NCI-H524 (cell line): ENCODE measurements at places on chromosomes 11 and 22.

DNA sequence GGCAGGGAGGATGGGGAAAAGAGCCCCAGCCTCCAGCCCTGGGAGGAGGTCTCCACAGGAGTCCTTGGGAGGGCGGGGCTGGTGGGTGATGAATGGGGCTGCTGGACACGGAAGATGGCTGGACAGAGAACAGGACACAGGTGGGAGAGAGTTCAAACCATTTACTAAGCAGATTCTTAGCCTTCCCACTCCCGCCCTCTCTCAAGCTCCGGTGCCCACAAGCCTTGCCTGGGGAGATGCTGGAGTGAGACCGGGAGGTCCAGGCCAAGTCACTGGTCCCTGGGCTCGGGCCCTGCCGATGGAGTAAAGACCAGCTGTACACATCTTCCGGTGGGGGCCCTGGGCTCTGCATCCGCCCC is 1.4 kb downstream of the CLDN5 start:
- no peak for DNase-seq

- no peak for DNase-seq
Measured at GRCh38 chr11:36039471-36039870, 95.6 kb downstream of the LDLRAD3 start.

- no peak for DNase-seq
Measured at GRCh38 chr11:108858622-108859021, 193.8 kb downstream of the DDX10 start.

- DNase-seq, result no peak
Measured at GRCh38 chr11:42591841-42592240, 720.0 kb upstream of the API5 start.

DNA sequence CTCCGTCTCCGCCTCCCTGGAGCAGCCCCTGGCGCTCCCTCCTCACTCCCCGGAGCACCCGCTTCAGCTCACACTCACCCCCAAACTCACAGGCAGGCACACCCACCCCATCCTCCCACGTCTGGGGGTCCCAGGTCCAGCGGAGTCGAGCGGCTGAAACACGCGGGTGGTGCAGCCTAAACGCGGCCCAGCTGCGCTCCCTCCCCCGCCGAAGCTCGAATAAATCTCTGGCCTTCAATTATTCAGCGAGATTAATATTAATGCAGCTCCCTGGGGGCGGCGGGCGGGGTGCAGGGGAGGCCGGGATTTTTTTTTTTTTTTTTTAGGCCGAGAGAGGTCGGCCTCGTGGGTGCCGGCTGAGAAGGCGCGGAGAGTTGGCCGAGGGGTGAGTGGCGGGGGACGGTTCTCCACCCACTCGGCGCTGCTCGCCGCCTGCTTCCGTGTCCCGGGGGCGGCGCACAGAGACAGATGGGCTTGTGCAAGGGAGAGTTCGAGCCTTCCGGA is 524 bp upstream of the SLC1A2 start:
- peak; percentile 16 for DNase-seq

GRCh38 chr11:57336111-57336666 is 497 bp upstream of the SSRP1 start:
- no peak for DNase-seq

GRCh38 chr22:32075997-32076760 is 33.1 kb downstream of the SLC5A1 start:
- DNase-seq, result no peak

GRCh38 chr11:65329478-65329877 is 4.2 kb upstream of the DPF2 start:
- no peak for DNase-seq

DNA sequence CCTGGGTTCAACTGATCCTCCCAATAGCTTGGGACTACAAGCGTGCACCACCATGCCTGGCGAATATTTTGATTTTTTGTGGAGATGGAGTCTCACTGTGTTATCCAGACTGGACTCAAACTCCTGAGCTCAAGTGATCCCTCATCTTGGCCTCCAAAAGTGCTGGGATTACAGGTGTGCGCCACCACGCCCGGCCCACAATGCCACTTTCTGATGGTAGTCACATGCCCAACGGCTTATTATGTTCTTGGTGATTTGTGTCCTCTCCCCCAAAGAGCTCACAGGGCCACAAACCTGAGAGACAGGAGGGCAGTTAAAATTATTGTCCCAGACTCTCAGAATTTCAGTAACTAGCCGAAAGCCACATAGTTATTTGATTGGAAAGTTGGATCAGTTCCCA is 9.6 kb downstream of the GRIK4 start:
- no peak for DNase-seq

DNA sequence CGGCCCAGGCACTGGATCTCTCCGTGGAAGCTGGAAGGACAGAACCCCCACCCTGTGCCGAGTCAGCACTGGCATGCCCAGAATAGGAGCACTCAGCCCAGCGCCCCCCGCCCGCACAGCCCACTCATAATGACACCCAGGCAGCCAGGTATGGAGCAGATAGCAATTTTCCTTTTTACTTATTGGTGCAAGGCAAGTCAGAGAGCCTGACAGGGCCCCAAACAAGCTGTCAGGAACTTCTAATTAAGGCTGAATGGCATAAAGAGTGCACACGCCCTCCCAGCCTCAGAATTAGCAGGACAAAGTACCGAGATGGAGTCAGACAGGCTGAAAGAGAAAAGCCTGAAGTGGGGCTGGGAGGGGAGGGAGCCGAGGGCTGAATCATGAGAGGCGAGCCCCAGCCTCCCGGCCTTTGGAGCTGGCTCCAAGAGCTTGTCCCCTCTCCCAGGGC is 76.9 kb downstream of the DSCAML1 start:
- no peak for DNase-seq

DNA sequence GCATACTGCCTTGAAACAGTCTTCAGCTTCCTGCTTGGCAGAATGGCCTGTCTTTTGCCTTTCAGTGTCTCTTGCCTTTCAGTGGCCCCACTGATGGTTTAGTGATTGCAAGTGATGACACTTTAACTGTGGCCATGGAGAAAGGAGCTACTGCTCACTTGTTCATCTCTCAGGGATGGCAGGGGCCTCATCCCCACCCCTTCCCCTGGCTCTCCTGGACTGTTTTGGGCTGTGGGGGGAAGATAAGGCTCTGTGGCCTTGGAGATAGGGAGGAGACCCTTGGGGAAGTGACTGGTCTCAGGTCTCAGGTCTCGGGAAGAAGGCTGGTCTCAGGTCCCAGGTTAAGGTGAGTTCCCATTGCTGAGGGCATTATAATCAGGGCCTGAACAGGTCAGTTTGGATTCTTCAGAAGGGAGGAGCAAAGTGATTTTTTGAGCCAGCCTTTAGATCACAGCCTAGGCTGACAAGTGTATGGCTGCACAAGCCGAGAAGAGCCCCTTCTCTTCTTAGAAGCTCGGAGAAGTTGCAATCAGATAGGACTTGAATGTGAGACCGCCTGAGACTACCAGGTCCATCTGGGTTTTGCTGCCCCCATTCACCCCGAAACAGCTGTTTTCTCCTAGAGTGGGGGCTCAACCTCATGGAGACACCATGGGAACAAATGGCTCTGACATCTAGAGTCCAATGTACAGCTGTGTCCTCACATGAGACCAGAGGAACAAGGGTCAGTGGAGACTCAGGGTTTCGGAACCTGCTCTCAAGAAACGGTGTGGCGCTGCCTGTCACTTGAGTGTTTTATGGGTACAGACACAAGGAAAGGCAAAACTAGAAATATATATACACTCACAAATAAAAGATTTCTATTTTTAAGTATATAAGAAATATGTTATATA is 15.9 kb upstream of the P2RY2 start:
- DNase-seq, result no peak

DNA sequence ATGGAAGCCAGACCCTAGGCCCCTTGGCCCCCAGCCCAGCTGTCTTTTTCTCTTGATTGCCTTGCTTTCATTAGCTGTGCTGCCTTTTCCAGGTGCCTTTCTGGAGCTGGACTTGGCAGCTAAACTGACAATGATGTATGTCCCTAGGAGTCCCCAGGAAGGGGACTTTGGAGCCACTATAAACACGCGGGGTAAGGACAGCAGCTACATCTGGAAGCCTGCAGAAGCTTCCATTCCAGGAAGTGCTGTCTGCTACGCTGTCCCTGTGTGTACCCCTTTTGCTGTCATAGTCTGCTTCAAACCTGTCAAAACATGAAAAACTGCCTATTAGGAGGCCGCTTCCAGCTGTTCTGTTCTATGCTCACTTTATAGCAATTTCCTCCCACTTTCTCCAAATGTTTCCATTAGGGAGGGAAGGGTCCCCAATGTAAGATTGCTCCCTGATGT is 153.3 kb upstream of the RAG2 start:
- DNase-seq, result no peak

DNA sequence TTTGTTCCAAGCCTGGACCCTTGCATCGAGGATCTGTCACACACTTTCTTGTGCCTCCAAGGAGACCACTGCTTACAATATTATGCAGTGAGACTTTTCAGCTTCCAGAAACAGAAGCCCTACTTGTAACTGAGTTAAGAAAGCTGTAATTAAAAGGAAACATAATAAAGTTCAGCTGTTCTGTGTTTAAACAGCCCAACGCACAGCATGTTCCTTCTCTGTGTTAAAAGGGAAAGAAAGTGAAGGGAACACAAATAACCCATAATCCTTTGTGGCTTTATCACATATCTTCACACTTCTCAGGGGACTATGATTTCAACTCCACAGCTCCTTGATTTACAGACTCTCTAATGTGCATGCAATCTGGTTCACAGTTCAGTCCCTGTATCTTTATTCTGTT is 200.3 kb upstream of the MTNR1B start:
- DNase-seq, result no peak

DNA sequence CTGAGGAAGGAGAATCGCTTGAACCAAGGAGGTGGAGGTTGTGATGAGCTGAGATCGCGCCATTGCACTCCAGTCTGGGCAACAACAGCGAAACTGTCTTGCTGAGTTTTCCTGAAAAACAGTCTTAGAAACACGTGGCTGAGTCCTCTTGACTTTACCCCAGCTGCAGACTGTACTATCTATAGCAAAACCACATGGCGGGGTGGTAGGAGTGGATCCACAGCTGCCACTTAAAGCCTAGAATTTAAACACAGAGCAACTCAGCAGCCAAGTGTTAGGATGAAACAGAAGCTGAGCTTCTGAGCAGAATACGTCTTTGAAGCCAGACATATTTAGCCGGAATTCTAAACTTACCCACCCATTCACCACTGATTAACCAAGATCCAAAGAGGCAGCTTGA is 14.1 kb downstream of the PATZ1 start:
- DNase-seq, result no peak

DNA sequence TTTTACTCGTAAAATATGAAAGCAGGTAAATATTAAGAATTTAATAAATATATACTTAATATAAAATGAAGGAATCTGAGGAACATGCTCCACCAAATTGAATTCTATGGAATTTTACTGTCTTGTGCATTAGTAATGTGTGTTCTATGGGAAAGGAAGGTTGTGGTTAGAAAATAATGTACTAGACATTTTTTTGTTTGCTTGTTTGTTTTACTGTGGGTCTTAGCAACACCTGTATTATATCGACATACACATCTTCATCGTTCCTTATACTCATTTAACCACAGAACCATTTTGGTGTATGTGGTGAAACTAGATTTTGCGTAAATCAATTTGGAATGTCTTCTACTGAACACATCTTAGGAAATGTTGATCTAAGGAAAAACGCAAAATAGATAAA is 114.1 kb upstream of the MTMR2 start:
- DNase-seq, result no peak

DNA sequence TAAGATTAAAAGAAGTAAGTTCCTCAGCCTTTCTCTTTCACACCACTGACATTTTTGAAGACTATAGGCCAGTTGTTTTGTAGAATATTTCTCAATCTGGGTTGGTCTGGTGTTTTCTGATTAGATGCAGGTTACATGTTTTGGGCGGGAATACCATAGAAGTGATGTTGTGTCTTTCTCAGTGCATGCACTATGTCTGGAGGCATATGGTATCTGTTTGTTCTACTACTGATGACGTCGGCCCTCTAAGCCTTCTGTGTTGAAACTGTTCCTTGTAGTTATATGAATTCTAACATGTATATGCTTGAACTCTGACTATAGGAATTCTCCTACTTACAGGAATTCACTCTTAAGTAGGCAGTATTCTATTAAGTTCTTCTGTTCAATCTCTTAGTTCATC is 21.6 kb downstream of the ZFTA start:
- no peak for DNase-seq

GRCh38 chr11:93517611-93518010 is 25.6 kb downstream of the SMCO4 start:
- DNase-seq, result no peak

- DNase-seq, result no peak
Measured at GRCh38 chr11:94636388-94636949, 69.3 kb downstream of the PIWIL4 start.

GRCh38 chr22:45007391-45008185 is 2.2 kb downstream of the PHF21B start:
- DNase-seq, result peak; percentile 9

DNA sequence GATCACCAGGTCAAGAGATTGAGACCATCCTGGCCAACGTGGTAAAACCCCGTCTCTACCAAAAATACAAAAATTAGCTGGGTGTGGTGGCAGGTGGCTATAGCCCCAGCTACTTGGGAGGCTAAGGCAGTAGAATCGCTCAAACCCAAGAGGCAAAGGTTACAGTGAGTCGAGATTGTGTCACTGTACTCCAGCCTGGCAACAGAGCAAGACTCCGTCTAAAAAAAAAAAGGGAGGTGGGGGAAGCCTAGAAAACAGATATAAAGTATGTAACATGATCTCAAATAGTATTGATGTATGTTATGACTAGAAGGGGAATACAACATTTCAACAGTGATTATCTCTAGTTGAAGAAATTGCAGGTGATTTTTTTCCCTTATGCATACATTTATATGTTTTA is 61.4 kb downstream of the SLC1A2 start:
- DNase-seq, result no peak

- no peak for DNase-seq
Measured at GRCh38 chr11:67469508-67469811, 409 bp upstream of the TMEM134 start.

- DNase-seq, result no peak
Measured at GRCh38 chr11:19728436-19728835, 15.8 kb downstream of the NAV2 start.

DNA sequence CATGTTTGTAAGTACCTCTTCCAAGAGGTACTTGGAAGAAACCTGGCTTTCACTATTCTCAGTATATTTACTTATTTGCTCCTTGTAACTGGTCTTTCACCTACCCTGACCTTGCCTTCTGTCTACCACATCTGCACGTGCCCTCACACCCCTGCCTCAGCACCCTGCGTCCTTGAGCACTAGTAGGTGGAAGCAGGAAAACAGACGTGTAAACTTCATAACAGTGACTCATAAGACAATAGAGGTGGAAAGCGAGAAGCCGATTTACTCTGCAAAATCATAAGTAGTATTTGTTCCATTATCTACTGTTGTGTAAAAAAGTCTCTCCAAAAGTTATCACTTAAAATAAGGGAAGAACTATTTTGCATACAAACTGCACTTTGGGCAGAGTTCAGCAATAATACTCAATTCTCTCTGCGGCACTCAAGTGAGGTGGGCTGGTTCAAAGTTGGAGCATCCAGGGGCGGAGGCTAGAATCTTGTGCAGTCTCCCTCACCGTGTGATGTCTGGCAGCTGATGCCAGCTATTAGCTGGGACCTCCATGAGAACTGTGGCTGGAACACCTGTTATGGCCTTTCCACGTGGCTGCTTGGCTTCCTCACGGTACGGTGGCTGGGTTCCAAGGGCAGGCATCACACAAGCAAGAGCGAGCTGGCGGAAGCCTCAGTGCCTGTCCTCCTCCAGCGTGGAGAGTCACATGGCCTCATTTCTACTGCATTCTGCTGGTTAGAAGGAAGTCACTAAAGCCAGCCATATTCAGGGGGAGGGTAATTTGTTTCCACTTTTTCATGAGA is 30.4 kb downstream of the PACS1 start:
- DNase-seq, result no peak

GRCh38 chr11:125083312-125084056 is 20.4 kb downstream of the SLC37A2 start:
- no peak for DNase-seq

GRCh38 chr11:83836883-83837654 is 550.9 kb upstream of the CCDC90B start:
- peak; percentile 32 for DNase-seq
